ENCODE measurements at places on chromosomes 1 and 21. TPM values are rescaled to one million over a fixed set of nuclear protein-coding genes. Genes with fewer than 3 reads are reported as not detected.

GRCh38 chr1:21491488-21492355 is 17.5 kb upstream of the ALPL start:
- no peak for DNase-seq

MIXL1 gene
- not detected for total RNA-seq

- no peak for DNase-seq
Measured at GRCh38 chr1:200896531-200897196, 2.0 kb downstream of the INAVA start.

DNA sequence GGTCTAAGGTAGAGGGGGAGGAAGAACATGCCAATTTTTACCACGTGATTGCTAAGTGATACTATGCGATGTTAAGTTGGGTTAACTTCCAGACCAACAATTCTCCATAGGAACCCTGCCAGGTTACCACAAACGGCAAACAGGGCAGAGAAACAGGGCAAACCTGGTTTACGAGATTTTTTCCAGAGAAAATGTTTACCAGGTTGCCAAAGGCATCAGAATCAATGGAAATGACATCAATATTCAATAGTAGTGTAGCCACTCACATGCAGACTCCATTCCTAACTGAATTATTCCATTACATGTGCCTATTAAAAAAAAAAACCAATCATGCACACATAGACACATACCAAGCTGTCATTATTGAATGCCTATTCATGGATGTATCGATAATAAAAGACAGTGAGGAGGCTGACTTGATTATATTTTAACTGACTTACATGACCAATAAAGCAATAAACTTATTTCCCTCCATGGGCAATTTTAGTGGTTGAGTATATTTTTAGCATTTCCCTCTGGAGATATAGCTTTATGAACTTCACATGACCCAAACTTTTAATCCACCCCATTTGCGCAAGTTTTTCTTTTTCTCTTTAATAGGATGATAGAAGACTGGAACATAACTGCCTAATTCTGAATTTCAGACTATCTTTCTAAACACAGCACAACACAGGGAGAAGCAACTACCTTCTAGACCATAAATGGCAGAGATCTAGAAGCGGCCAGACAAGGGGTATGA is 40.5 kb upstream of the KCNE1 start:
- no peak for DNase-seq

DNA sequence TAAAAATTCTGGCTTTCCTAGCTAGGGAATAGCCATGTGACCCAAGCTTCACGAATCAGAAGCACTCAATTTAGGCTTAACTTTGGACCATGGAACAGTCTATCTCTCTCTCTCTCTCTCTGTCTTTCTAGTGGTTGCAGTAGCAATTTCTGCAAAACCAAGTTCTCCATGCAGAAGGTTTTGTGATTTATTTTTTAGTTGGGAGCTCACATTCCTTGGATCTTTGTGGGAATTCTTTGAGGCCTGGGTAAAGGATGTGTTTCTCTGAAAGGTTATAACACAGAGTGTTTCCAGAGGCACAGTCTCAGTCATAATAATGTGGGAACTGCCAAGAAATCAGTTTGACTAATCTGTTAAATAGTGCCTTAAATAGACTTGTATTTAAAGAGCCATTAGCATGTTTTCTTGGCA is 112.3 kb upstream of the COL11A1 start:
- no peak for DNase-seq

All from frontal cortex (tissue), 4 donors.